ENCODE measurements at places on chromosomes 12 and 14.
A peak's percentile ranks its signal among the peaks of the same experiment; 100 is the strongest.

DNA sequence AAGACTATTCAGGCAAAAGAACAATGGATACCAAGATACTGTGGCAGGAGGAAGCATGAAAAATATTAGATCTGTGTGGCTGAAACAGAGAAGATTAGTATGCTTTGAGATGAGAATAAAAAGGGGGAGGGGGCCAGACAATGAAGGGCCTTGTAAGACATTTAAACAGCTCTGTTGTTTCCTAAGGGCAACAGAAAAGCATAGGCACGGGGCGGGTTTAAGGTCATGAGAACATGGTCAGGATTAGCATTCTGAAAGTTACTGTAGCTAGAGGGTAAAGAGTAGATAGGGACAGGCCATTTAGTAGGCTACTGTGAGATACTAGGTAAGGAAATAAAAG lies 18.6 kb downstream of the INTS13 start:
- DNase-seq, result no peak

- no peak for DNase-seq
Measured at GRCh38 chr12:87365423-87365822, 663.8 kb downstream of the C12orf50 start.

GRCh38 chr12:42705863-42706262 lies 116.3 kb upstream of the PRICKLE1 start:
- DNase-seq, result peak; percentile 87

- no peak for DNase-seq
Measured at GRCh38 chr14:28707814-28708213, 58.8 kb upstream of the FOXG1 start.
